Naive thymus-derived CD4-positive, alpha-beta T cell (primary cell): ENCODE measurements at places on chromosomes 5 and 9.
A peak's percentile ranks its signal among the peaks of the same experiment; 100 is the strongest.

GRCh38 chr5:81579262-81579924 is 171.5 kb downstream of the SSBP2 start:
- H3K4me1 ChIP-seq: no peaks in the 10 kb centered on the region
- no peak overlapping the region for H3K4me3 ChIP-seq
- no peak for DNase-seq
- H3K27ac ChIP-seq: no peak overlapping the region
- no peaks in the 10 kb centered on the region for H3K27me3 ChIP-seq
- H3K36me3 ChIP-seq: no peaks in the 10 kb centered on the region

DNA sequence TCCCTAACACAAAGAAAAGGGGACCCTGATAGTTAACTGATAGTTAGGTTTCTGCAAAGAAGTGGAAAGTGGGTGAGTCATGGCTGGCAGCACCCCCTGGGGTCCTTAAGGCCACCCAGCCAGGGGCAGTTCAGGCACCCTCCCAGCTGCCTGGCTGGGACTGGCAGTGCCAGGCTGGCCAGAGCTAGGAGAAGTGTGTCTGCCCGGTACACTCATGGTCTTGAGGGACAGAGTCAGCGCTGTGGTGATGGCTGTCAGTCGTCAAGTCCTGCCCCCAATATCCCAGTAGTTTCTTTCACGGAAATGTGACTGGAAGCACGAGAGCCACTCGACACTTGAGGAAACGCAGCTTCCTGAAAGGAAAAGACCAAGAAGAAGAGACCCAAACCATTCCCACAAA is 22.3 kb upstream of the CNOT6 start:
- DNase-seq: no peak
- no peak overlapping the region for H3K4me3 ChIP-seq

GRCh38 chr5:86371061-86371460 is 246.7 kb upstream of the COX7C start:
- H3K4me1 ChIP-seq: no peaks in the 10 kb centered on the region
- no peak for DNase-seq
- no peaks in the 10 kb centered on the region for H3K27me3 ChIP-seq
- H3K4me3 ChIP-seq: no peak overlapping the region
- H3K27ac ChIP-seq: no peak overlapping the region

GRCh38 chr5:132684922-132685720 is 11.3 kb downstream of the IL4 start:
- no peaks in the 10 kb centered on the region for H3K27me3 ChIP-seq
- H3K4me1 ChIP-seq: peaks cover 19% of the 10 kb centered on the region
- no peak for DNase-seq

DNA sequence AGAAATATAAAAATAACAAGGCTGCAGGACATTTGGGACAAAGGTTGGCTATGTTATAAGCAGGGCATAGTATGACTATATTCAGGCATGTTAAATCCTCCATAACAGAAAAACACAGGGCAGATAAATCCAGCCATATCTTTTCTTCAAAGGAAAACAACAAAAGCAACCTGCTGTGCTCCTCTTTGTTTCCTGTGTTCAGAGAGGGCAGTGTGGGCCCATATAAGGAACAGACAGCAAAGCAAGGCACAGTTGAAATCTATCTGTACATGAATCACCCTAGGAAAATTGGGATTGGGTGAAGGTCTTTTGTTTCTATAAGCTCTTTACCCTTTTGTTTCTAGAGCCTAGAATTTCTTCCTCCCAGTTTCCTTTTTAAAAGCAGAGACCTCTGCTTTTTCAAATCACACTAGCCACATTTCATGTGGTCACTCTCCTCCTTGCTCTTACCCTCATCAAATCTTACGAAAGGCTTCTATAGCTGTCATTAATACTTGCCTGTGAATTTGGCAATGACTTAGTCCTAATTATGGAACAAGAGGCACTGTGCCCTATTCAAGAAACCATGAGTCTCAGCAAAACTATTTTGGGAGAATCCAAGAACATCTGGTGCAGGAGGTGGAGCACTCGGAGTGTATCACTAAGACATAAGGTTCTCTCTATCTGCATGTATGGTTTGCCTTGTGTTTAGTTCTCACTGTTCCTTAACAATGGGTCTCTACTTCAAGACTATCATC is 1.8 kb downstream of the GZMA start:
- no peaks in the 10 kb centered on the region for H3K27me3 ChIP-seq
- H3K4me1 ChIP-seq: peaks cover 41% of the 10 kb centered on the region
- no peak for DNase-seq
- H3K27ac ChIP-seq: no peak overlapping the region

GRCh38 chr5:164597293-164597900 is 1092.0 kb downstream of the MAT2B start:
- no peak overlapping the region for H3K27ac ChIP-seq
- no peak for DNase-seq
- no peaks in the 10 kb centered on the region for H3K27me3 ChIP-seq

- no peak overlapping the region for H3K4me3 ChIP-seq
- DNase-seq: no peak
- no peaks in the 10 kb centered on the region for H3K27me3 ChIP-seq
These were observed 106.8 kb upstream of the RASGRF2 start for GRCh38 chr5:80853413-80853812.

- peaks cover 19% of the 10 kb centered on the region for H3K4me1 ChIP-seq
- peak overlapping the region; percentile 17 for H3K27ac ChIP-seq
- no peak for DNase-seq
- H3K4me3 ChIP-seq: no peak overlapping the region
These were observed 60.3 kb downstream of the CXXC5 start for GRCh38 chr5:139708434-139708861.

DNA sequence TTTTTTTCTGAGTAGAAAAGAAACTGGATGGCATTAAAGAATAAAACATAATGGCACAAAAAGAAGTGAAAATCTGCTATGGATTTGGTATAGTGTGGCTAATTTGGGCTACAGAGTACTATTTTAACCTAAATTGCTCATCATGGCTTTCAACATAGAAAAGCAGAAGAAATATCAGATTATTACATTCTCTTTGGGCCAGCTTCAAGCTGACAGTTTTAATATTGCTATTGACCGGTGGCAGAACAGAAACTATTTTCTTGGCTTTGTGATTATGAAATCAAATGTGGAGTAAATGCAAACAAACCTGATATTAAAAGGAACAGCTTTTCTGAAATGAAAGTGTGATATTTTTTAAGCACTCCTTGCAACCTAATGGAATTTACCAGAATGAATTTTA is 301.5 kb downstream of the EPB41L4A start:
- no peaks in the 10 kb centered on the region for H3K36me3 ChIP-seq
- DNase-seq: no peak
- H3K27me3 ChIP-seq: no peaks in the 10 kb centered on the region
- H3K4me3 ChIP-seq: no peak overlapping the region

GRCh38 chr9:109497226-109498153 is 617 bp downstream of the PTPN3 start:
- DNase-seq: no peak

GRCh38 chr5:139882316-139882715 is 86.7 kb downstream of the PSD2 start:
- H3K27me3 ChIP-seq: no peaks in the 10 kb centered on the region
- H3K4me3 ChIP-seq: no peak overlapping the region
- no peak overlapping the region for H3K27ac ChIP-seq
- DNase-seq: no peak

DNA sequence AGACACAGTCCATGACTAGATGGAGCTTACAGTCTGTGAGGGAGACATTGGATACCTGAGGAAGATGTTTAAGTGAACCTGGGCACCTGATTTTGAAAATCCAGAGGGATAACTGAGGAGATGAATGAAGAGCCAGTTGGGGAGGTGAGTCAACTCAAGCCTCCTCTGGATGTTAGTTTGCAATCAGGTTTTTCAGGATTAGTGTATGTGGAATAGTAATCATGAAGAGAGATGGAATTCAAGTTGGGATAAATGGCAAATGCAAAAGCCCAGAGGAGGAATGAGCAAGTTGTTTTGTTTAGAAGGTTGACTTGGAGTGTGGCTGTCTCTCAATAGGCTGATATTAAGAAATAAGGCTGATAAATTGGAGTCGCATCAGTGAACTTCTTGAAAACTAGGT is 28.9 kb downstream of the PRDM6 start:
- no peaks in the 10 kb centered on the region for H3K4me1 ChIP-seq
- no peak overlapping the region for H3K4me3 ChIP-seq
- H3K27me3 ChIP-seq: peaks cover 4% of the 10 kb centered on the region
- no peak overlapping the region for H3K27ac ChIP-seq
- H3K36me3 ChIP-seq: no peaks in the 10 kb centered on the region
- DNase-seq: no peak

GRCh38 chr5:92369587-92369986 is 986.5 kb upstream of the ARRDC3 start:
- no peak overlapping the region for H3K27ac ChIP-seq
- H3K36me3 ChIP-seq: no peaks in the 10 kb centered on the region

DNA sequence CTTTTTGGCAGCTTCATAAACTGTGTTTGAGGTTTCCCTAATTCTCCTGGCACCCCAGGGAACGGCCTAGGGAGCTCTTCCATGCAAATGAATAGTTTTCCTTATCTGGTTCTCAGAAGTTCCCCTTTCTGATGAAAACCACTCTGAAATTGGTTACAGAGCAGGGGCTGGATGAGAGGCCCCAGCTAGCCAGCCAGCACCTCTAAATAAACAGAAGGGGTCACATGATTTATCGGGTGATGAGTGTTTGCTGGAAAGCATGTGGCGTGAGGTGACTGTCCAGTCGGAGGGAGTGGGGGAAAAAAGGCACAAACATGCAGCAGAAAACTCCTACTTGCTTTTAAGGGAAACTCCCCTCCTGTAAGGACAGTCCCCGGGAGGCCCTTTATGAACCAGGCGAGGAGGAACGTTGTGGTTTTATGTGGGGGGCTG is 261.2 kb upstream of the ANKRD55 start:
- H3K27ac ChIP-seq: no peak overlapping the region
- no peaks in the 10 kb centered on the region for H3K4me1 ChIP-seq
- H3K27me3 ChIP-seq: no peaks in the 10 kb centered on the region
- DNase-seq: no peak
- no peaks in the 10 kb centered on the region for H3K36me3 ChIP-seq

GRCh38 chr5:68303038-68303738 is 87.6 kb downstream of the PIK3R1 start:
- H3K36me3 ChIP-seq: peaks cover 12% of the 10 kb centered on the region
- no peak for DNase-seq
- H3K27ac ChIP-seq: no peak overlapping the region
- no peaks in the 10 kb centered on the region for H3K27me3 ChIP-seq

DNA sequence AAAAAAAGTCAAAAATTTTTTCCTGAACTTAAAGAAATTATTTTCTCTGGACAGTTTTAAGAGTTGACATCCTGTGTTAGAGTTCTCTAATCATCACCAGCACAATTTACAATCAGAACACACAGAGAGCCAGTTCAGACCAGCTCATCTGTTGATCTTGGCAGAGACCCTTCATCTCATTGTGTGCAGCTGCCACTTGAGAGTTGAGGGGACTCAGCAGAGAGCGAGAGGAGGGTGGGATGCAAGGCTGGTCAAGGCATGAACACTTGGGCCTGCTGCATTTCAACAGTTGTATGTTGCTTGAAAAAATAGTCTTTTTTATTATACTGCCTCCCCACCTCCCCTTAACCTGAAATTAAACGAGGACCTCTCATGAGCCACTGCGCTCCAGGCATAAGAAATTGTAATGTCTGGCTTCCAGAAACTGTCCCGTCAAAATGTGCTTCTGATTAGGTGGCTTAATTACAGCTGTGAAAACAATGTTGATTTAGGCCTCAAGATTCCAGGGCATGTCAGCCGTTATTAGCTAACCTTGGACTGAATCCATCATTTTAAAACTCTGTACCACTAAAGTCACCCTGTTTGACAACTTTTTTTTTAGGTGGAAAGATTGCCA is 383.6 kb downstream of the CCDC171 start:
- H3K4me1 ChIP-seq: no peaks in the 10 kb centered on the region
- DNase-seq: no peak
- H3K27ac ChIP-seq: no peak overlapping the region
- H3K27me3 ChIP-seq: no peaks in the 10 kb centered on the region
- no peak overlapping the region for H3K4me3 ChIP-seq
- no peaks in the 10 kb centered on the region for H3K36me3 ChIP-seq

GRCh38 chr5:756171-756570 is 28.4 kb downstream of the ZDHHC11B start:
- H3K27me3 ChIP-seq: no peaks in the 10 kb centered on the region
- H3K4me3 ChIP-seq: no peak overlapping the region
- H3K27ac ChIP-seq: no peak overlapping the region
- no peak for DNase-seq
- H3K4me1 ChIP-seq: no peaks in the 10 kb centered on the region
- no peaks in the 10 kb centered on the region for H3K36me3 ChIP-seq

- no peak for DNase-seq
- no peak overlapping the region for H3K27ac ChIP-seq
- no peaks in the 10 kb centered on the region for H3K4me1 ChIP-seq
- H3K4me3 ChIP-seq: no peak overlapping the region
- no peaks in the 10 kb centered on the region for H3K36me3 ChIP-seq
These were observed 79.4 kb downstream of the AMBP start for GRCh38 chr9:113998525-113999255.

GRCh38 chr5:102421647-102422046 is 77.2 kb downstream of the SLCO6A1 start:
- DNase-seq: no peak
- no peaks in the 10 kb centered on the region for H3K36me3 ChIP-seq
- H3K4me3 ChIP-seq: no peak overlapping the region
- no peak overlapping the region for H3K27ac ChIP-seq
- no peaks in the 10 kb centered on the region for H3K4me1 ChIP-seq

DNA sequence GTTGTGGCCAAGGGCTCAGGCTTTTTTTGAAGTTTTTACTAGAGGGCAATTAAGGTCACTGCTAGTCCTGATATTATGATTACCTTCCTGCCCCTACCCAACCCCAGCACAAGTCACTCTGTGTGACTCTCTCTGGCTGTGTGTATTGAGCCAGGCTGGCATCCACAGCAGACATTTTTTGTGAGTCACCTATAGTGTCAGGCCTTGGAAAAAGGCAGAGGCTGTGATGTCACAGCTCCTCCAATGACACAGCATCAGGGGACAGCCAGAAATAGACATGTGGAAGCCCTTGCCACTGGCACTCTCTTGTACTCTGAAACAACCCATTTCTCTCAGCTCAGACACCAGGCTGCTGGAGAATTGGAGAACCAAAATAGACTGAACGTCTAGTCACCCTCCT is 145.4 kb downstream of the NMUR2 start:
- no peaks in the 10 kb centered on the region for H3K27me3 ChIP-seq
- no peak overlapping the region for H3K4me3 ChIP-seq
- DNase-seq: no peak
- H3K27ac ChIP-seq: no peak overlapping the region

DNA sequence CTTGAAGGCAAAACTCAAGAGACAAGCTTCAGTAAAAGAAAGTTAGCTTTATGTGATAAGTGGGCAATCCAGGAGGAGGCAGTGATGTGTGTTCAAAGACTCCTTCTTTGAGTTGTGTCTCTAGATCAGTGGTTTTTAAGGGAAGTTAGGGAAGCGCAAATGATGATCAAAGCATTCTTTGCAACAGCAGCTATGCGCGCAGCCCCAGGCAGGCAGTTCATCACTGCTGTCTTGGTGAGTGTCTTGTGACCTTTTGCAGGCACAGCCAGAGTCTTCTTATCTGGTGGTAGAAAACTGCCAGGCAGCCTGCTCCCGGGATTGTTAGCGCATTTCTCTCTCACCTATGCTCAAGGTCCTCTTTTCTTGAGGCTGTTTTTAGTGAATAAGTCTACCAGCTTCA is 40.3 kb upstream of the CLK4 start:
- no peaks in the 10 kb centered on the region for H3K27me3 ChIP-seq
- no peak overlapping the region for H3K27ac ChIP-seq
- DNase-seq: no peak
- no peak overlapping the region for H3K4me3 ChIP-seq
- no peaks in the 10 kb centered on the region for H3K4me1 ChIP-seq

GRCh38 chr5:82597437-82597836 is 319.3 kb upstream of the RPS23 start:
- H3K27me3 ChIP-seq: no peaks in the 10 kb centered on the region
- no peak for DNase-seq
- no peak overlapping the region for H3K27ac ChIP-seq
- no peaks in the 10 kb centered on the region for H3K36me3 ChIP-seq
